Activated naive CD8-positive, alpha-beta T cell treated with anti-CD3 and anti-CD28 coated beads, Interleukin-2, amount 10 ng/mL, durations not matched to agents 7 days and 5 days (primary cell): ENCODE measurements at places on chromosomes 1 and 21. TPM values are rescaled to one million over a fixed set of nuclear protein-coding genes. Genes with fewer than 3 reads are reported as not detected.

DNA sequence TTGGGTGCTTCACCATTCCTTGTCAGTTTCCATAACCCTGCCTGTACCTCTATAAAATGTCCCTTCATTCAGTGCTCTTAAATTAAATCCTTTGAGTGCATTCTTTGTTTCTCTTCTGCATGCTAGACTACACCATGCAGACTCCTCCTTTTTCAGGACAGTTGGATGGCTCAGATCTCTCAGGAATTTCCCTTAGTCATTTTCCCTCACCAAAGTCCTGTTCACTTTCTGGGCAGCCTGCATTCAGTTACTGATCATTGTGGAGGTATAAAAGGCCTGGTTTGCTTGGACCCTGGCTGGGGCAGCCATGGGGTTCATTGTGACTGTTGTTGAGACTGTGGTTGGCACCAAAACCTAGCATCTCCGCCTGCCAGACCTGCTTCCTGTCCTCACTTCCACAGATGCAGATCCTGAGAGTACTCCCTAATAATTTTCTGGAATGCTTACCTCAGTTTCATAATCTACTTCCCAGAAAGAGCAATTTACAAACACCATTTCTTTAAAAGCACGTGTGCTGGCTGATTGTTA is 88.4 kb downstream of the PDE4B start:
- no peak for DNase-seq

The MAPKAPK2 gene
- 72.6 TPM for total RNA-seq

The METTL18 gene
- total RNA-seq: 18.6 TPM

The AIRE gene
- total RNA-seq: not detected

GRCh38 chr21:31331231-31331630 is 12.8 kb downstream of the TIAM1 start:
- DNase-seq: no peak

- no peak for DNase-seq
Observed at GRCh38 chr1:218665221-218665620, 320.1 kb downstream of the TGFB2 start.

The MTARC2 gene
- not detected for total RNA-seq

The C1QTNF12 gene
- total RNA-seq: 2.2 TPM

The OR2L3 gene
- total RNA-seq: not detected
